H1 (cell line): ENCODE measurements at places on chromosomes 12 and 14. TPM values are rescaled to one million over a fixed set of nuclear protein-coding genes. Genes with fewer than 3 reads are reported as not detected.

- H3K27me3 ChIP-seq: no peaks in the 10 kb centered on the region
- no peaks in the 10 kb centered on the region for H3K36me3 ChIP-seq
- H3K27ac ChIP-seq: no peak overlapping the region
Measured at GRCh38 chr12:42612231-42612613, 22.7 kb upstream of the PRICKLE1 start.

- H3K36me3 ChIP-seq: no peaks in the 10 kb centered on the region
- peaks cover 4% of the 10 kb centered on the region for H3K4me1 ChIP-seq
- H3K27ac ChIP-seq: no peak overlapping the region
- DNase-seq: no peak
- H3K4me3 ChIP-seq: no peak overlapping the region
- peaks cover 27% of the 10 kb centered on the region for H3K27me3 ChIP-seq
Measured at GRCh38 chr12:42585154-42585840, 4.2 kb downstream of the PRICKLE1 start.

Gene KLHL33
- 0.11 TPM in 1 of 2 replicates, not detected in the other for total RNA-seq

GRCh38 chr12:103207936-103208335, 250.5 kb downstream of the ASCL1 start:
- no peak for DNase-seq
- H3K4me1 ChIP-seq: no peaks in the 10 kb centered on the region
- H3K4me3 ChIP-seq: no peak overlapping the region
- no peak overlapping the region for H3K27ac ChIP-seq

Gene CCDC175
- 0.19 TPM in 1 of 2 replicates, not detected in the other for total RNA-seq

DNA sequence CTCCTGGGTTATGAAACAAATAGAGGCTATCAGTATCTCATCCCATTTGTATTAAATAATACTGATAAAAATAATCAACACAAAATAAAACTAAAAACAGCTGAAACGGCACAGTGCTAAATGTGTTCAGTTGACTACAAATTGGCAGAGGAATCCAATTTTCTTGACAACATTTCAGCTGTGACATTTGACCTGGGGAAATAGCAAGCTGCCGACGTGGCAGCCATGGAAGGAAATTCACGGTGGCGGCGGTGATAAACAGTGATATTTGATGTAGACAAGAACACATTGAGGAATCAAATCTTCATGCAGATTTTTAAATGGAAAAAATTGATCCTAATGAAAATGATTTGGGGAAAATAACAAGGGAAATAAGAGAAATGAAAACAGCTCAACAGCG, 159.1 kb upstream of the RTL1 start:
- no peak overlapping the region for H3K4me3 ChIP-seq
- no peaks in the 10 kb centered on the region for H3K27me3 ChIP-seq
- H3K27ac ChIP-seq: no peak overlapping the region
- H3K4me1 ChIP-seq: no peaks in the 10 kb centered on the region
- no peak for DNase-seq

DNA sequence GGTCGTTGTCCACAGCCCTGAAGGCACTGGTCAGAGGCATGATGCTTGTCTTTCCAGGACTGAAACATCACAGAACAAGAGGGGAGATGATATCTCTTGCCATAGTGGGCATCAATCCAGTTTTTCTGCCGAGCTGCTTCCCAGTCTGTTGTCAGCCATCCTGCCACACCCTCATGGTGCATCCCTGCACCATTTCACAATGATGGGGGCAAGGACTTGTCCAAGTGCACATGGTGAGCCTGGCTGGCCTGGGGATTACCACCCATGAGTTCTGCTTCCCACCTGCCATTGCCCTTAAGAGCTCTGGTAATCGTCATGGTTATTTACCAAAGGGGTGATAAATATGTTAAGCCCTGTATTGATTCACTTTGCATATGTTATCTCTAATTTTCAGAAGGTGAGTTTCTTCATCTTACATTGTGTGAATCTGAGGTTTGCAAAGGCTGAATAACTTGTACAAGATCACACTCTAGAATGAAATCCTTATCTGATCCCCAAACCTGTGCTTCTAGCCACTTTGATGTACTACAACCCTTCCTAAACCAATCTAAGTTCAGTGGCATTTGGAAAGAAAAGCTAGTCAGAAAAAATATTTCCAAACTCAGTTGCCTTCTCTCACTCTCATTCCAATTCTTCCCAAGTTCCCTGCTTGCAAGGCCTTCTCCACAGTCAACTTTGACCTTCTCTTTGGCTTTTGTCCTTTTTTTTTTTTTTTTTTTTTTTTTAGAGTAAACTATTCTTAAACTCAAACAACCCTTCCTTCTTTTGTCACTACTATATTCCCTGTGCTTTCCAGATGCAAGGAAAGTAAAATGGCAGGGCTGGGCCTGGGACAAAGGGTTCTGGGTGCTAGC, 2.3 kb downstream of the AVIL start:
- no peak overlapping the region for H3K27ac ChIP-seq
- H3K4me1 ChIP-seq: no peaks in the 10 kb centered on the region
- H3K36me3 ChIP-seq: no peaks in the 10 kb centered on the region
- no peak for DNase-seq
- H3K4me3 ChIP-seq: no peak overlapping the region
- no peaks in the 10 kb centered on the region for H3K27me3 ChIP-seq

DNA sequence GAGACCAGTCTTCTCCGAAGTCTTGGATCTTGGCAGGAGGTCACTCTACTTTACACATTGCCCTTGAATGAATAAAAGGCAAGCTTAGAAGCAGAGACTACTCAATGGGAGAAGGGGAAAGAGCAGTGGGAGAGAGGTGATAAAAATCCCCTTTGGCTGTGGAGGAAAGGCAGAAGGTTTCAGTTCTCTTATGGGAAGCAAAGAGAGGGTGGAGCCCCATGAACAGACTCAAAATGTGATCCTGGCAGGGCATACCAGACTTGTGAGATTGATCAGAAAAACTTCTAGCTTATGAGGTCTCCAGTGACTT, 49.6 kb upstream of the HECTD1 start:
- H3K36me3 ChIP-seq: no peaks in the 10 kb centered on the region
- H3K4me1 ChIP-seq: no peaks in the 10 kb centered on the region
- DNase-seq: no peak
- no peak overlapping the region for H3K27ac ChIP-seq

GRCh38 chr14:45799511-45799910, 546.5 kb upstream of the MIS18BP1 start:
- no peaks in the 10 kb centered on the region for H3K27me3 ChIP-seq
- no peaks in the 10 kb centered on the region for H3K36me3 ChIP-seq
- no peak overlapping the region for H3K4me3 ChIP-seq
- no peak for DNase-seq
- H3K4me1 ChIP-seq: no peaks in the 10 kb centered on the region

Gene LIN7A
- 17.8 and 22.0 TPM in 2 replicates for total RNA-seq

GRCh38 chr12:11824736-11825135, 175.3 kb downstream of the ETV6 start:
- DNase-seq: no peak
- no peak overlapping the region for H3K27ac ChIP-seq
- H3K27me3 ChIP-seq: no peaks in the 10 kb centered on the region
- H3K4me3 ChIP-seq: no peak overlapping the region
- H3K36me3 ChIP-seq: no peaks in the 10 kb centered on the region

- no peak for DNase-seq
- peaks cover 41% of the 10 kb centered on the region for H3K4me1 ChIP-seq
- peak overlapping the region; percentile 39 for H3K27ac ChIP-seq
Measured at GRCh38 chr12:46387670-46388069, 15.1 kb upstream of the SLC38A2 start.

- no peaks in the 10 kb centered on the region for H3K27me3 ChIP-seq
- H3K27ac ChIP-seq: no peak overlapping the region
- no peak for DNase-seq
- no peaks in the 10 kb centered on the region for H3K4me1 ChIP-seq
- H3K36me3 ChIP-seq: no peaks in the 10 kb centered on the region; the same call in none of the 2 replicates
Measured at GRCh38 chr14:89196545-89196944, 220.5 kb downstream of the FOXN3 start.

DNA sequence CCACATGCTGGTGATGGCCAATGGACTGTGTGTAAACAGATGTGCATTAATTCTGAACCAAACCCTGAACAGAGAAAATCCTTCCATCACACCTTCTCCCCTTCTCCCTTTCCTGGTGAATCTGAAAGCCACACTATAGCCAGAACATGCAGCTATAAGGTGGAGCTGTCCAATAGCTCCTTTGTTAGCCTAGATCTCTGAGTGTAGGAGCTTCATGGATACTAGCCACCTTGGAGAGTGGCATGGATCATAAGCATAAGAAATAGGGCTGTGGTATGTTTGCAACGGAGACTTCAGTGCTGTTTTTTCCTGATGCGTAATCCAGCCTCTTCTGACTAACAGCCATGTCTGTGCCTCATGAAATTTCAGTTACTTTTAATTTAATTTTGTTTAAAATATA, 364.5 kb downstream of the BTG1 start:
- no peaks in the 10 kb centered on the region for H3K4me1 ChIP-seq
- DNase-seq: no peak
- H3K27me3 ChIP-seq: no peaks in the 10 kb centered on the region
- no peak overlapping the region for H3K27ac ChIP-seq
- no peak overlapping the region for H3K4me3 ChIP-seq
- no peaks in the 10 kb centered on the region for H3K36me3 ChIP-seq

Gene VRTN
- 148 and 154 TPM in 2 replicates for total RNA-seq

- peaks cover 6% of the 10 kb centered on the region; the same call in 1 of the 2 replicates for H3K36me3 ChIP-seq
- no peaks in the 10 kb centered on the region for H3K4me1 ChIP-seq
- no peak overlapping the region for H3K27ac ChIP-seq
- DNase-seq: no peak
Measured at GRCh38 chr14:100332071-100332639, 9.0 kb downstream of the SLC25A47 start.

- no peaks in the 10 kb centered on the region; the same call in 1 of the 2 replicates for H3K27me3 ChIP-seq
- H3K4me1 ChIP-seq: no peaks in the 10 kb centered on the region
- H3K36me3 ChIP-seq: no peaks in the 10 kb centered on the region
- no peak overlapping the region for H3K27ac ChIP-seq
- no peak overlapping the region for H3K4me3 ChIP-seq
Measured at GRCh38 chr14:77014004-77014604, 14.4 kb downstream of the IRF2BPL start.

DNA sequence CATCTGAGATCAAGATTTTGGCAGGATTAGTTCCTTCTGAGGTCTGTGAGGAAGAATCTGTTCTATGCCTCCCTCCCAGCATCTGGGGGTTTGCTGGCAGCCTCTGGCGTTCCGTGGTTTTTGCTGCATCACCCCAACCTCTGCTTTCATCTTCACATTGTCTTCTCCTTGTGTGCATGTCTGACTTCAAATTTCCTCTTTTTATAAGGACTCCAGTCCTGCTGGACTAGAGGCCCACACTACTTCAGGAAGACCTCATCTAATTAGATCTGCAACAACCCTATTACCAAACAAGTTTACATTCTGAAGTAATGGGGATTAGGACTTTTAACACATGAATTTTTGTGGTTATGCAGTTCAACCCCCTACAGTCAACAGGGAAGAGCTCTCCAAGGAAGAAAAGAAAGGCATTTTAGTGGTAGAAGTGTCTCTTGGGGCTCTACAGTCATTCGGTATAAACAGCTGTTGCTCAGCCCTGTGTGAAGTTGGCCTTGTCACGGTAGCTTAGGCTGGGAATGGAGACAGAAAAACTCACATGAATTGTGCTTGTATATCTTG, 89.7 kb downstream of the CAND1 start:
- no peaks in the 10 kb centered on the region for H3K27me3 ChIP-seq
- no peak overlapping the region for H3K4me3 ChIP-seq
- DNase-seq: no peak
- H3K27ac ChIP-seq: no peak overlapping the region
- no peaks in the 10 kb centered on the region for H3K36me3 ChIP-seq

Gene TSPAN8
- total RNA-seq: not detected in 2 replicates

DNA sequence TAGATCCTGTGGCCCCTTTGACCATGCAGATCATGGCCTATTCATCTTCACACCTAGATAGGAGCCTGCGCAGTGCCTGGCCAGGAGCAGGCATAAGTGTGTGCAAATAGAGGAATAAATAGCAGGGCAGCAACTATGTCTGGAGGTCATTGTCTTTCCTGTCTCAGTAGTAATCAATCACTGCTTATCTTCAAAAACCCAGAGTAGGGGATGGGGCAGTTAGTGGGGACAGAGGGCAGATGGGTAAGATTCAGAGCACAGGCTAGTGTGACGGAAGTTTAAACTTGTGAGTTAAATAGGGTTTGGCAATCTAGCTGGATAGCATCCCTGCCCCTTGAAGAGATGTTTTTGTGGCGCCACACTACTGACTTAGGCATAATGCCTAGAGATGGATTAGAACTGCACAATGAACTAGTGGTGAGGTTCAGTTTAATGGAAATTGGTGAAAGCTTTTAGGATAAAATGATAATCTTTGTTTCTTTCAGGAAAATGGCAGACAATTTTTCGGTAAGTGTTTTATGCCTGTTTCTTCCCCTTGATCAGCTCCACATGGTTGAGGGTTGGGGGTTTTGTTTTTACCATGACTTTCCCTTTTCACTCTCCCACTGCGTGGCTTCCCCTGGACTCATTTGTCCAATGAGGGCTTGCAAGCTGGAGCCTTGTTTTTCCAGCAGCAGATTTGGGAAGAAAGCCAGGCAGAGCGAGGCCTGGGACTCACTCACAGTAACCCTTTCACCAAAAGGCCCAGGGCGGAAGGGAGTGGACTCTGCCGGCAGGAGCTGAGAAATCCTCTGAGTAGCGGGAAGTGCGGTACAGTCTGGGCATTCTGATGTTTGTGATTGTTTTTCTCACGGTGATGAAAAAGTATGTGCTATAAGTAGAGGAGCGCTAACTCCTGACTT, 8.1 kb downstream of the LGALS3 start:
- no peak for DNase-seq
- no peak overlapping the region for H3K4me3 ChIP-seq
- no peak overlapping the region for H3K27ac ChIP-seq
- peaks cover 6% of the 10 kb centered on the region; the same call in 1 of the 2 replicates for H3K36me3 ChIP-seq
- H3K4me1 ChIP-seq: no peaks in the 10 kb centered on the region

GRCh38 chr14:99674776-99675381, 9.2 kb upstream of the CYP46A1 start:
- no peaks in the 10 kb centered on the region for H3K36me3 ChIP-seq
- H3K4me3 ChIP-seq: no peak overlapping the region
- H3K27me3 ChIP-seq: no peaks in the 10 kb centered on the region
- DNase-seq: no peak

GRCh38 chr12:56337753-56338251, 882 bp upstream of the IL23A start:
- H3K36me3 ChIP-seq: no peaks in the 10 kb centered on the region; the same call in 1 of the 2 replicates
- H3K27me3 ChIP-seq: no peaks in the 10 kb centered on the region
- H3K27ac ChIP-seq: peak overlapping the region; percentile 12; the same call in 1 of the 2 replicates

DNA sequence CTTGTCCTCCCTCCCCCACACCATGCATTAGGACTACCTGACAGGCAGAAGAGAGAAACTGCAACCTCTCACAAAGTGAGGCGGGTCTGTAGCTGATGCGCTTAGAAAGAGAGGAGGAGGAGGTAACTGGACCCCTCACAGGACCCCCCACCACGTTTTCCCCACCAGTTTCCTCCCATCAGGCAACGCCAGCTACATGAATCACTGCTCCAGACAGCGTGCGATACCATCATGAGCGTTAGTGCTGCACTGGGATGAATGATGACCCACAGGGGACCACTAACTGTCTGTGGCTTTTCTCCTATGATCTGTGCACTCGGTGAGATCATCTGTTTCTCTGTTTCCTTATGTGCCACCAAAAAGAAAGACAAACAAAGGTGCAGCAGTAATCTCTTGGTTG, 77.7 kb downstream of the KCNK10 start:
- no peaks in the 10 kb centered on the region for H3K27me3 ChIP-seq
- no peaks in the 10 kb centered on the region for H3K36me3 ChIP-seq
- no peak overlapping the region for H3K27ac ChIP-seq
- no peaks in the 10 kb centered on the region for H3K4me1 ChIP-seq
- DNase-seq: no peak

GRCh38 chr14:35342489-35343010, 50.4 kb downstream of the PSMA6 start:
- DNase-seq: no peak
- no peaks in the 10 kb centered on the region for H3K27me3 ChIP-seq
- H3K36me3 ChIP-seq: no peaks in the 10 kb centered on the region
- no peak overlapping the region for H3K27ac ChIP-seq
- no peak overlapping the region for H3K4me3 ChIP-seq

Gene CDCA3
- 47.4 and 47.7 TPM in 2 replicates for total RNA-seq

Gene IGF1
- not detected in 2 replicates for total RNA-seq

Gene REM2
- total RNA-seq: 1.1 and 1.3 TPM in 2 replicates
